Activated T-helper 17 cell treated with anti-CD3 and anti-CD28 coated beads, Interleukin-2, amount 50 U/mL, for 72 hours (primary cell): ENCODE measurements at places on chromosomes 3 and 15. TPM values are rescaled to one million over a fixed set of nuclear protein-coding genes. Genes with fewer than 3 reads are reported as not detected.

The SCAANT1 gene
- total RNA-seq: 2.4 TPM

The HYKK gene
- 0.91 TPM for total RNA-seq

The AHSG gene
- not detected for total RNA-seq

The ADCY5 gene
- not detected for total RNA-seq

- peaks cover 17% of the 10 kb centered on the region for H3K27me3 ChIP-seq
- H3K4me1 ChIP-seq: no peaks in the 10 kb centered on the region
- ATAC-seq: no peak
- H3K27ac ChIP-seq: no peak overlapping the region
Measured at GRCh38 chr3:144105542-144105941, 133.9 kb downstream of the DIPK2A start.

The MGLL gene
- 1.2 TPM for total RNA-seq

The APOD gene
- total RNA-seq: 4.2 TPM

GRCh38 chr3:71636482-71636881 is 53.0 kb upstream of the FOXP1 start:
- ATAC-seq: no peak
- H3K4me1 ChIP-seq: no peaks in the 10 kb centered on the region
- no peaks in the 10 kb centered on the region for H3K36me3 ChIP-seq
- H3K27me3 ChIP-seq: no peaks in the 10 kb centered on the region

The MFN1 gene
- total RNA-seq: 29.8 TPM

DNA sequence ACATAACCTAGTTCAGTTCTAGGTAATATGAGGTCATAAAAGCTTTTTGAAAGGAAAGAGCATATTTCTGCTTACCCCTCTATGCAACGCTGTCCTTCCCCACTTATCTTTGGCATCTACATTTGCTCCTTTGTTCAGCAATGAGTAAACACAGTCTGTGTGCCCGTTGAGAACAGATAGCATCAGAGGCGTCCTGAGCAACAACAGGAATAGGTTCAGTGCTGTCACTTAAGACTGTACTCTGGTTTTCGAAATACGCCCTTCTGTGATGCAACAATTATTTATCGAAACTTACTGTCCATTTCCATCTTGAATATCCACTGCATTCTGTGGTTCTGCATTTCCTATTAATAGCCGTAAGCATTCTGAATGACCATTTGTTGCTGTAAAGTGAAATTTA is 84.4 kb downstream of the BTD start:
- H3K27ac ChIP-seq: no peak overlapping the region
- H3K4me3 ChIP-seq: no peak overlapping the region
- H3K4me1 ChIP-seq: no peaks in the 10 kb centered on the region
- H3K36me3 ChIP-seq: peaks cover 86% of the 10 kb centered on the region
- ATAC-seq: no peak

The TUSC7 gene
- total RNA-seq: not detected

GRCh38 chr3:88810455-88810854 is 297.0 kb upstream of the EPHA3 start:
- no peaks in the 10 kb centered on the region for H3K36me3 ChIP-seq
- no peak for ATAC-seq
- no peak overlapping the region for H3K4me3 ChIP-seq
- H3K4me1 ChIP-seq: no peaks in the 10 kb centered on the region
- H3K27me3 ChIP-seq: no peaks in the 10 kb centered on the region

The TMCO5A gene
- total RNA-seq: not detected

The GRK7 gene
- 0.09 TPM for total RNA-seq

The P2RY14 gene
- 0.90 TPM for total RNA-seq

- H3K4me1 ChIP-seq: peaks cover 8% of the 10 kb centered on the region
- H3K27me3 ChIP-seq: peaks cover 12% of the 10 kb centered on the region
- ATAC-seq: no peak
- H3K27ac ChIP-seq: no peak overlapping the region
- no peak overlapping the region for H3K4me3 ChIP-seq
Measured at GRCh38 chr15:80514071-80514780, 110.0 kb downstream of the ARNT2 start.

GRCh38 chr15:54779271-54779670 is 417.5 kb downstream of the RSL24D1 start:
- H3K4me3 ChIP-seq: no peak overlapping the region
- H3K4me1 ChIP-seq: no peaks in the 10 kb centered on the region
- ATAC-seq: no peak
- H3K27me3 ChIP-seq: peaks cover 5% of the 10 kb centered on the region

GRCh38 chr3:59101231-59101736 is 51.5 kb upstream of the CFAP20DC start:
- H3K27ac ChIP-seq: no peak overlapping the region
- no peaks in the 10 kb centered on the region for H3K4me1 ChIP-seq

GRCh38 chr15:54990793-54991192 is 205.9 kb downstream of the RSL24D1 start:
- no peaks in the 10 kb centered on the region for H3K4me1 ChIP-seq
- H3K4me3 ChIP-seq: no peak overlapping the region
- peaks cover 20% of the 10 kb centered on the region for H3K27me3 ChIP-seq

GRCh38 chr15:91947683-91948608 is 94.4 kb downstream of the SLCO3A1 start:
- no peaks in the 10 kb centered on the region for H3K27me3 ChIP-seq
- peaks cover 51% of the 10 kb centered on the region for H3K4me1 ChIP-seq
- no peak overlapping the region for H3K27ac ChIP-seq
- ATAC-seq: no peak
- H3K36me3 ChIP-seq: no peaks in the 10 kb centered on the region

GRCh38 chr3:66693461-66694031 is 192.7 kb upstream of the LRIG1 start:
- no peak for ATAC-seq
- H3K4me1 ChIP-seq: no peaks in the 10 kb centered on the region
- no peaks in the 10 kb centered on the region for H3K36me3 ChIP-seq
- peaks cover 3% of the 10 kb centered on the region for H3K27me3 ChIP-seq
- no peak overlapping the region for H3K4me3 ChIP-seq
- H3K27ac ChIP-seq: no peak overlapping the region

DNA sequence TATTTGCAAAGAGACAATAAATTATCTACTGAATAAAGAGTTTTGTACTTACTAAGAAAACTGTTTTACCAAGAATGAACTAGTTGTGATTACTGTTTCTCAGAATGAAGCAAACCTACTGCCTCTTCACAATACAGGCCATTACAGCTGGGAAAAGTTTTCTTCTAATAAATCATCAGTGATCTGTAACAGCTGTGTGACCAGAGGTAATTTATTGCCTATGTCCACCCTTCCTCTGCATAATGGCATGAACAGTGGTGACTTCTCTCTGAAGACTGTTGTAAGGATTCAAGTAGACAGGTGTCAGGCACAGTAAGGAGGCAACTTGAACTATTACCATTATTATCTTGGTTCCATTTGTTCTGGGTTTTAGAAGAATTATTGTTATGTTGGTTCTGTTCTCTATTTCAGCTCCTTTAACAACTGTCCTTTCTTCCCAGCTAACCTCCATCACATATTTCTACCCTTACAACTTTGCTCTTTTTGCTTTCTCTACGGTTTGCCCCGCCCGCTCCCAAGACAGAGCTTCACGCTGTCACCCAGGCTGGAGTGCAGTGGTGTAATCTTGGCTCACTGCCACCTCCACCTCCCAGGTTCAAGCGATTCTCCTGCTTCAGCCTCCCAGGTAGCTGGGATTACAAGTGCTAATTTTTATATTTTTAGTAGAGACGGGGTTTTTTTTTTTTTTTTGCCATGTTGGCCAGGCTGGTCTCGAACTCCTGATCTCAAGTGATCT is 51.5 kb downstream of the PRKAR2A start:
- H3K27me3 ChIP-seq: no peaks in the 10 kb centered on the region
- no peaks in the 10 kb centered on the region for H3K36me3 ChIP-seq
- no peak for ATAC-seq
- H3K4me3 ChIP-seq: no peak overlapping the region
